ENCODE measurements at places on chromosomes 4 and X.

DNA sequence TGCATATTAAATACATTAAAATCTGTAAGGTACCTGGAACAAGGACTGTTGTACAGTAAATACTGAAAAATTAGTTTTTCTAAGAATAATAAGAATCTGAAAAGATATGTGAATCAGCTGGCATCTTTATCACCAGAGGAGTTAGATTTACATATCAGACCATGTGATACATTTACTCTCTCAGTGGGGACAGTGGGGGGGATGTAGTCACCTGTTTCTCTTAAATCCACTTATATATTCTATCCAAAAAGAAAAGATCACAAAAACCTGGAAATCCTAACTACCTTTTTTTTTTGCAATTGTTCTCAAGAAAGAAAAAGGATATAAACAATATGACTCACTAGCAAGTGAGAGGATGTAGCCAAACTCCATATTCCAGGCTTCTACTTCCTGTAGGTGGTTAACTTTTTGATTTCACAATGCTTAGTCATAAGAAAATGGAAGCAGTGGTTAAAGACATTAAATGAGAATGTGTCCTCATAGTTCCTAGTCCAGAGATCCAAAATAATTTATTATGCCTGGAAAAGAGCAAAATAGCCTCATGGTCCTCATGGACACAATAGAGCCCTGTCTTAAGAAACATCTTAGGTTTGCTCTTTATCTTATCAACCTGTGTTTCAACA, 22.5 kb upstream of the MYOZ2 start:
- DNase-seq, result no peak

DNA sequence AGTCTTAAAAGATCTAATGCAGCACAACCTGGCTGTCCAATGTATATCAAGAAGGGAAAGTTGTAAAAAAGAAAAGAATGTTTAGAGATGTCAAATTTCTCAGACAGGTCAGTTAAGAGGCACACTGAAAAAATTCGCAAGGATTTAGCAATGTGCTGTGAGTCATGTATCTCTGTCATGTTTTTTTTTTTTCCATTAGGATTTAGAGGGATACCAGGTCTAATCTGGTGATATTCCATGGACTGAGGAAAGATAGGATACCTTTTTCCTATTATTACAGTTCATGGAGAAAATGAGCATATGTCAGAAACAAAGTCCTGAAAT, 815.4 kb upstream of the PCDH10 start:
- DNase-seq, result no peak

DNA sequence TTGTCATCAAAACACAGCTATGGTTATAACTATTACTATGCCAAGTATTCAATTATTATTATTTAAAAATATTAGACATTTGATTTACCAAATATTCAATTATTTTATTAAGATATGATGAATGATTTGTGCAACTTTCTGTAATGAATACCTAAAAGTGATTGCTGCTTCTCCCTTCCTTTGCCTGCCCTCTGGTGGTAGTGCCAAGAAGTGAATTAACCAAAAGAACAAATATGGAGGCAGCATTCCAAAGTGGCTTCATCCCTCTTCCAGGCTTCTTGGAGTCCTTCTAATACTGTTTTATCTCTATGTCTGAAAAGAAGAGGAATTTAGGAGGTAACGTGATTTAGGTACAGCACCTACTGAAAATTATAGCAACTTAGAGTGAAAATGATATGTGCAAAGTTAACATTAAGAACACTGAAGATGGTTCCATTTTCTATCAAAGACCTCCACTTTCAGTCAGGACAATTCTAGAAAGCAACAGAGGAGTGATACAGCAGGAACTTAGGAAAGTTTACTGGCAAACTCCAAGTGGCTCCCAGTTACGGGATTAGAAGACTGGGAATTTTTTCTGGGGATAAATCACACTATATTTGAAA, 43.0 kb downstream of the ENPEP start:
- DNase-seq, result no peak

DNA sequence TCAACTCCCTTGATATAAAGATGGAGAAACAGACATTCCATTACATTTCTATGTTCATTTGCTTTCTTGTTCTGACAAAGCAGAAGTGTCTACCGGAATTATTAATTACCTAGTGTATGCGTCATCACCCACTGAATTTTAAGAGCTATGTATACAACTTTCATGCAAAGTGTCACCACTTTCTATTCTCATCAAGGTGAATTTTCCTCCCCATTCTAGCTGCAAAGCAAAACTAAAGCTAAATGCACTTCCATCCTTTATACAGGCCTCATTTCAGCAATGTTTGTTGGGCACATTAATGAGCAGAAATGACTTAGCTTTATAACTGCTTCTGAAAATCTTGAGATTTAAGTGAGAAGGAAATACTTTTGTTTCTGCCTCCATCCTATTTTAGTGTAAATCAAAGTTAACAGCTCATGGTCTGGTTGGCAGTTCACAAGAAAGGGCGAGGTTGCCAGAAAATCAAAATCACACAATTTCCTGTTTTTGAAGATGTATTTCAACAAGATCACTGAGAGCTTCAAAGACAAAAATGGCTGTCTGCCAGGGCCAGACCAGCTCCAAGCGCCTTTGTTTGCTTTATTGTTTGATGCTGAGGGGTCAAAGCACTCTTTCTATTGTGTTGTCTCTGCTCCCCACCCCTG, 7.2 kb upstream of the FAM9C start:
- no peak for DNase-seq

GRCh38 chrX:150486011-150486410, 82.4 kb upstream of the MTM1 start:
- no peak for DNase-seq

GRCh38 chrX:79412972-79413371, 45.8 kb upstream of the ITM2A start:
- DNase-seq, result no peak

- no peak for DNase-seq
Measured at GRCh38 chr4:27094224-27094623, 233.6 kb downstream of the STIM2 start.

- no peak for DNase-seq
Measured at GRCh38 chrX:45845142-45845541, 644.5 kb upstream of the DIPK2B start.

DNA sequence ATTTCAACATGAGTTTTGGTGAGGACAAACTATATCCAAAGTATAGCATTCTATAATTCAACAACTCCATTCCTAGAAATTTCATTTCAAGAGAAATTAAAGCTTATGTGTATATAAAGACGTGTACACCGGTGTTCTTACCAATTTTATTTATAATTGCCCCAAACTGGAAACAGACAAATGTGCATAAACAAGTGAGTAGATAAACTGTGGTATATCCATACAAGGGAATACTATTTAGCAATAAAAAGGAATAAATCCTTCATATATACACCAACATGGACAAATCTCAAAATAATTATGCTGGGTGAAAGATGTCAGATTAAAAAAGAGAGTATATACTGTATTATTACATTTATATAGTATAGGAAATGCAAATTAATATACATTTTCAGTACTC, 19.9 kb downstream of the HNRNPH2 start:
- no peak for DNase-seq

GRCh38 chr4:20074450-20074849, 177.3 kb upstream of the SLIT2 start:
- DNase-seq, result no peak

- DNase-seq, result no peak
Measured at GRCh38 chrX:31483336-31483735, 411.5 kb upstream of the FTHL17 start.

DNA sequence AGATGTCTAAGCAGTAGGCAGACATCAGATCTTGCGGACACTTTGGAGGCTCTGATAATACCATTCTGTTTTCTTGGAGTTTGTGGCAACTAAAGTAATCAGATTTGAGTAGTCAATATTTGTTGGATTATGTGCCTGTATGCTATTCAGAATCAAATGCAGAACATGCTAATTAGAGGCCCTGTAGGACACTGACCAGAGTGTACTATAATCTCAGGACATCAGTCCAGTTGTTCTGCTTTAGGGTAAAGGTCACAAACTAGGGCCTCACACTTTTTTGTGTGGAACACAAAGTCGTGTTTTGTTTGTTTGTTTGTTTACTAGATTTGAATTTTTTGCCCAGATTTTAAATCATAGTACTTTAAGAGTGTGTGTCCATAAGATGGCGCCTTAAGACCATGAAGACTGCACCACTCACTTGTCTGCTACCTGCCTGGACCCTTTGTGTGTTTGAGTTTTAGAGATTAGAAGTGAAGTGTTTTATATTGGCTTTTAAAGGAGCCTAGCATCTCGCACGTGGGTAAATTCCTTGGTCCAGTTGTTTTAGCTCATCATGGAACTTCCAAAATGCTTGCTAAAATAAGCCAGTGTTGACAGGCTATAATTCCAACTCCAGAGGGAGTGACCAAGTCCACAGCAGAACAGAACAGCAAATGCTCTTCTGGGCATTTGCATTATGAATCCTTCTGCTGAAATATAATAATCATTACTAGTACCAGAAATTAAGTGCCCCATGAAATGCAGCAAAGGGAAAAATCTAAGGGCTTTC, 34.7 kb downstream of the IL13RA1 start:
- no peak for DNase-seq
